ENCODE measurements at places on chromosomes 2 and 18.

DNA sequence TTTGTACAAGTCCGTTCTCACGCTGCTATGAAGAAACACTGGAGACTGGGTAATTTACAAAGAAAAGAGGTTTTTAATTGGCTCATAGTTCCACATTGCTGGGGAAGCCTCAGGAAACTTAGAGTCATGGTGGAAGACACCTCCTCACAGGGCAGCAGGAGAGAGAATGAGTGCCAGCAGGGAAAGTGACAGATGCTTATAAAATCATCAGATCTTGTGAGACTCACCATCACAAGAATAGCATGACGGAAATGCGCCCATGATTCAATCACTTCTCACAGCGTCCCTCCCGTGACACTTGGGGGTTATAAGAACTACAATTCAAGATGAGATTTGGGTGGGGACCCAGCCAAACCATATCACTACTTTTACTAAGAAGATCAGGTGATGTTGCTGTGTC is 285.8 kb downstream of the TMX3 start:
- no peak for DNase-seq

DNA sequence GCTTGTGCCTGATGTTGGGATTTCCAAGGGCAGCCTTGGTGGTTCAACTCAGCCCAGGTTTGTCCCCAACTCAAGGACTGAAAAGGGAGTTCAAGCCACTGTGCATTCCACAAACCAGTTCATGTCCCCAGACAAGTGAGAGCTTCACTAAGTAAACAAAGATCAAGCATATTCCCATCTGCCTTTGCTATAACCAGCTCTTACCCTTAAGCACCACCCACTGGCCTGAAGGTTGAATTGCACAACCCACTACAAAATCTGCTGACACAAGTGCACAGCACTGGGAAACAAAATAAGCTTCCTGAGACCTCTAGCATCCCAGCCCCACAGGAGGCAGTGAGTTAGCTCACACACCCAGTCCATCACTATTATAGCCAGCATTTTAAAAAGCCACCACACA is 516.7 kb downstream of the NR4A2 start:
- no peak for DNase-seq

GRCh38 chr2:61966087-61966727 is 60.7 kb downstream of the COMMD1 start:
- no peak for DNase-seq

- DNase-seq, result no peak
These were observed 94.8 kb upstream of the SRD5A2 start for GRCh38 chr2:31675485-31675901.

DNA sequence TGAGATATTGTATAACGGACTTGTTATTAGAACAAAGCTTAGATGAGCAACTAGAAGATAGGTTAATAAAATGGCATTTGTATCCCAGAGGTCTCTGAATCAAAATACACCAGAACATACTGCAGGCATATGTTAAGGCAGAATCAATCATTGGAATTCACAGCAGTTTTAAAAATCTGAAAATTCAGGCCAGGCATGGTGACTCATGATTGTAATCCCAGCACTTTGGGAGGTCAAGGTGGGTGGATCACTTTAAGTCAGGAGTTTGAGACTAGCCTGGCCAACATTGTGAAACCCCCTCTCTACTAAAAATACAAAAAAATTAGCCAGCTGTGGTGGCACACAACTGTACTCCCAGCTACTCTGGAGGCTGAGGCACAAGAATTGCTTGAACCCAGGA is 405.2 kb downstream of the ZEB2 start:
- DNase-seq, result no peak

GRCh38 chr2:109260886-109261700 is 132.1 kb downstream of the SH3RF3 start:
- DNase-seq, result no peak

DNA sequence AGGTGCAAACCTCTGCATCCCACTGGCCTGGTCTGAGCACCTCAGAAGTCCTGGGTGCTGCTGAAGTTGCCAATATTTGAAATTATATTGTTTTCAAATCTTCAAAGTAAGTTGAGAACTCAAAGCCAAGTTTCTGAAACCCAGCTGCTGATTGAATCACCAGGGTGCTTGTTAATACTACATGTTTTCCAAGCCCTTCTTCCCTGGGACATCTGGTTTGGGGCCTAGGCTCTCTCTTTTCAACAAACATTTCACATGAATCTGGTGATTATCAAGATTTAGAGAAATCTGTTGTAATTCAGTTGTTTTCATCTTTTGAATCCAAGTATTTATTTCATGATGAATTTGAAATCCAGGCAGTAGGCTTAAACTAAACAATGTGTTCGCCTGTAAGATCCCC is 24.4 kb downstream of the MLPH start:
- no peak for DNase-seq

GRCh38 chr2:144443837-144444817 is 75.8 kb downstream of the ZEB2 start:
- no peak for DNase-seq

DNA sequence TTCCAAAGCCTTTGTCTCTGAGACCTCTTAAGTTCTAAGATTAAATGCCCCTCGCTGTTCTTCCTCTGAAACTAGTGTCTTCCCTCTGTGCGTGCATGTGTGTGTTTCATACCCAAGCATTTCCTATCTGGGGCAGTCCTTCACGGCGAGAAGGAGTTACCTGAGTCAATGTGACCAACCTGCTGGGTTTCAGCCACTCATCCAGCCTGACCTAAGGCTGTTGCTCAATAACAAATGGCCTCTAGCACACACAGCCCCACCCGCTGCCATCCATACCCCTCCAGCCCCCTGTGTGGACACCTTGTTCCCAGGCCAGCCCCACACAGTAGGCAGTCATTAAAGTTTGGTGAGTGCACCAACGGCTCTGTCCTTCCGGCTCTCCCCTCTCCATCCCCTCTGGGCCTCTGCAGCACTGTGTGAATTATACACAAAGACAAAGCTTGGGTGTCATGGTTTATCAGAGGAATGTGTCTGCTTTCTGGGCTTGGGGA is 53.8 kb upstream of the FOSL2 start:
- DNase-seq, result no peak

DNA sequence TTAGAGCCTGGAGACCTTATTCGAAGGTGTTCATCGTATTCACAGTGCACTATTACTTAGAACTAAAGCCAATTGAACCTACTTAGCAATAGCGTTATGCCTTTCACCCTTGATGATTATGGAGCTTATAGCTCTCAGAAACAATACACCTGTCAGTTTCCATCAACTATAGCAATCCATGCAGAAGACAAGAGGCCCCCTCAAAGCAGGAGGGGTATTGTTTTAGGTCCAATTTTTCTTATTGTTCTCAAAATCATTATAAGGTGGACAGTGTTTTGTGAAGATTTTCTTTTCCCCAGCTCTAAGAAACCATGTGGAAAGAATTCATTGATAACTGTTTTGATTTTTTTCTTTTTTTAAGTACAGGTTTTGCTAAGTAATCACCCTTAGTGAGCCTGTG is 135.5 kb downstream of the MEIS1 start:
- no peak for DNase-seq

DNA sequence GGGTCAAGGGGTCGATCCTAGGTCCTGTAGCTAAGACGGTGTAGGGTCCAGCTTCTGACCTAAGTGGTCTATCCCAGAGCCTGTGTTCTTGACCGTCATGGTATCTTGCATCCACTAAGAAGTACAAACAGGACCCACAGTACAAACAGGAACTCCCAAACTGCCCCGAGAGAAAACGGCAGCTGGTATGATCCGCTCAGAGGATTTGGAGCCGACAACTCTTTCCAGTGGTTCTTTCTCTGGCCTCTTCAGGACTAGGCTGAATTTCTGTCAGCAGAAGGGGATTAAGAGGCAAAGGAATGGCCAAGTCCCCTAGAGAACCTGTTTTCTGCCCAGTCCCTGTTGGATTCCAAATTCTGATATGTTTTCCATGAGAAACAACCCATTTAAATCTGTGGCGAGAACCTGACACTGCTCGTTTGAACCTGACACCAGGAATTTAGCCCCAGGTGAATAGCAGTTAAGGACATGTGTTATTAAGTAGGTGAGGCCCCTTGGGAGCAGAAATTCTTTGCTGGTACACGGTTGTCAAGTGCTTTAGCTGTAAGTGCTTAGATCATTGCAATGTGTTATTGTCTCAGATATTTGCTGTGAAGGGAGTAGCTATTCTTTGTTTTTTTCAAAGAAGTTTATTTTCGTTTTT is 50.5 kb upstream of the TXNDC2 start:
- no peak for DNase-seq

- DNase-seq, result no peak
These were observed 9.3 kb upstream of the TSN start for GRCh38 chr2:121746071-121746578.

All from type B pancreatic cell (in vitro differentiated cells).